ENCODE measurements at places on chromosomes 5 and 9.

GRCh38 chr9:14353222-14354056 is 39.5 kb upstream of the NFIB start:
- peak; percentile 51 for DNase-seq

DNA sequence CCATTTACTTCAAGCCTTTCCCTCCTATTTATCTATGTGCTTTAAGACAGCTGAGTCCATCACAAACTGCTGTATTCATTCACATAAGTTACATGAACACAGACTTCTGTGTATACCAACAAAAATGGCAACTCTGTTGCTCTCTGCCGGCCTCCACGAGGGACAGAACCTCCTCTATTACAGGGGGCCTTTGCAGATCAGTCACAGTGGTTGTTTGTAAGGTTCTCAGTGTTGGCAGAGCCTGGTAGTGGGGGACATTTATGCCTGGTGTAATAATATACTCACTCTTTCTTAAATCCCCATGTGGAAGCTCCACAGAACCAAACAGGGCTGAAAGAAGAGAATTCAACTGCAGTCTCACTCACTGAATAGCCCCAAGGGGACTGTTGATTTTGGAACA is 76.5 kb downstream of the SLC1A1 start:
- no peak for DNase-seq

- no peak for DNase-seq
Observed at GRCh38 chr5:16740811-16741392, 124.1 kb upstream of the RETREG1 start.

DNA sequence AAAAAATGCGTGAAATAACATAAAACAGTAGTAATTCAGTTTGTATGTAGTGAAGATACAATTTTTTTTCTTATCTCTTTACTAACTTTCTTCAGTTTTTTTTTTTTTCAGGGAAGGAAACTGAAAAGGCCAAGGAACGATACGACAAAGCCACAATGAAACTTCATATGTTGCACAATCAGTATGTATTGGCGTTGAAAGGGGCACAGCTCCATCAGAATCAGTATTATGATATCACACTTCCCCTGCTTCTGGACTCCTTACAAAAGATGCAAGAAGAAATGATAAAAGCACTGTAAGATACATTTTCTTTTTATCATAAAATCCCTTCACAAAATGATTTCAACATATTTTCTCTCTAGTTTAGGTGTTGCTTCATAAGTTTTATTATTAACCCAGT is 120.0 kb downstream of the FER start:
- DNase-seq = no peak

GRCh38 chr5:50963971-50964745 is 297.7 kb downstream of the PARP8 start:
- DNase-seq = no peak

GRCh38 chr9:32930486-32930885 is 70.9 kb downstream of the APTX start:
- no peak for DNase-seq

DNA sequence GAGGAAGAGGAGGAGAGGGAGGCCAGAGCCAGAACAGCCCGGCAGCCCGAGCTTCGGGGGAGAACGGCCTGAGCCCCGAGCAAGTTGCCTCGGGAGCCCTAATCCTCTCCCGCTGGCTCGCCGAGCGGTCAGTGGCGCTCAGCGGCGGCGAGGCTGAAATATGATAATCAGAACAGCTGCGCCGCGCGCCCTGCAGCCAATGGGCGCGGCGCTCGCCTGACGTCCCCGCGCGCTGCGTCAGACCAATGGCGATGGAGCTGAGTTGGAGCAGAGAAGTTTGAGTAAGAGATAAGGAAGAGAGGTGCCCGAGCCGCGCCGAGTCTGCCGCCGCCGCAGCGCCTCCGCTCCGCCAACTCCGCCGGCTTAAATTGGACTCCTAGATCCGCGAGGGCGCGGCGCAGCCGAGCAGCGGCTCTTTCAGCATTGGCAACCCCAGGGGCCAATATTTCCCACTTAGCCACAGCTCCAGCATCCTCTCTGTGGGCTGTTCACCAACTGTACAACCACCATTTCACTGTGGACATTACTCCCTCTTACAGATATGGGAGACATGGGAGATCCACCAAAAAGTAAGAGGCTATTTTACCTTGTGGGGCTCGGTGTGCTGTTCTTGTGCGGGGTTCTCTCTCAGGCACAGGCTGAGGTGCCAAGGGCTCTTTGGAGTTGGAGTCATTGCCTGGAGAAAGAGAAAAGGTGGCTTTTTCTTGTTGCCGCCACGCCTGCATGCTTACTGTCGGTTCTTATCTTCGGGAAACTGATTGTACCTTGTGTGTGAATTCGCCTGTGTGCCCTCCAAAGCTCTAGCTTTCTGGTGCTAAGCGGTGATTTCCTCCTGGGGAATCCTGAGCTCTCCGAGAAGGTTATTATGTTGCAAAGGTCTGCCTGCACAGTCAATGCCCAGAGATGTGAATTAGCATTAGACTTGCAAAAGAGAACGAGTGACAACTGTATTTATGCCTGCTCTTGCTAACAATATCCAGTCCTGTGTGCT is at the start of gene ISL1:
Gene ISL1 (plus strand): TSS at position 318 of the 991 bp plus-strand sequence. CDS start 224 bp downstream, at position 542.
- DNase-seq = no peak

DNA sequence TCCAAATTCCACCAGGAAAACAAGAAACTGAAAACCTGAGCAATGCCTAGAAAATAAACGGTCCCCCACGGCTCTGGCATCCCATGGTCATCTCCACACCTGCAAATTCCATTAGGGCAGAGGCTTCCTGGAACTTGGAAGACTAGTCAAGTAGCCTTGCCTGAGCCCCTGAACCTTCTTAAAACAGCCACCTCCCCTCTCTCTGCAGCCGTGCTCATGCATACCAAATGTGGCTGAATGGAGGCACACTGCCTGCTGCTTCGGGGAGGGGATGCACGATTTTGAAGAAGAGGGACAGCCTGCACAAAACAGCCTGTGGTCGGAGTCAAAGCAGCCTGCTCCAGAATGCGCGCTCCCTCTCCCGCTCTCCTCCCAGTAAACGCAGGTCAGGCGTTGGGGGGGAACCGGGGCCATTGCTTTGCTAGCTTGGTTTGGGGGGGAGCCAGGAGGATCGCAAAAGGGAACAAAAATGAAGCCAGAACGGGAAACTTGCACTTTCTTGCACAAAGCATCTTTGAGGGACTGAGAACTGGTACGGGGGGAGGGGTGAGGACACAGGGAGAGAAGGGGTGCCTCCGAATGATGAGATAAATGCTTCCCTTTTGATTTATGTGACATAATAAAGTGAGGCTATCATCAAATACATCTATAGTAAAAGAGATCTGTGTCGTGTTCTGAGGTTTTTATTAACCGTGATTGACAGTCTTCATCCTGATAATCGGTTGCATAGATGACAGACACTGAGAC is at the start of gene TRPM3:
Gene TRPM3 (minus strand): TSS at position 347 of the 747 bp plus-strand sequence. CDS start 267 bp downstream, at position 80.
- DNase-seq = no peak

DNA sequence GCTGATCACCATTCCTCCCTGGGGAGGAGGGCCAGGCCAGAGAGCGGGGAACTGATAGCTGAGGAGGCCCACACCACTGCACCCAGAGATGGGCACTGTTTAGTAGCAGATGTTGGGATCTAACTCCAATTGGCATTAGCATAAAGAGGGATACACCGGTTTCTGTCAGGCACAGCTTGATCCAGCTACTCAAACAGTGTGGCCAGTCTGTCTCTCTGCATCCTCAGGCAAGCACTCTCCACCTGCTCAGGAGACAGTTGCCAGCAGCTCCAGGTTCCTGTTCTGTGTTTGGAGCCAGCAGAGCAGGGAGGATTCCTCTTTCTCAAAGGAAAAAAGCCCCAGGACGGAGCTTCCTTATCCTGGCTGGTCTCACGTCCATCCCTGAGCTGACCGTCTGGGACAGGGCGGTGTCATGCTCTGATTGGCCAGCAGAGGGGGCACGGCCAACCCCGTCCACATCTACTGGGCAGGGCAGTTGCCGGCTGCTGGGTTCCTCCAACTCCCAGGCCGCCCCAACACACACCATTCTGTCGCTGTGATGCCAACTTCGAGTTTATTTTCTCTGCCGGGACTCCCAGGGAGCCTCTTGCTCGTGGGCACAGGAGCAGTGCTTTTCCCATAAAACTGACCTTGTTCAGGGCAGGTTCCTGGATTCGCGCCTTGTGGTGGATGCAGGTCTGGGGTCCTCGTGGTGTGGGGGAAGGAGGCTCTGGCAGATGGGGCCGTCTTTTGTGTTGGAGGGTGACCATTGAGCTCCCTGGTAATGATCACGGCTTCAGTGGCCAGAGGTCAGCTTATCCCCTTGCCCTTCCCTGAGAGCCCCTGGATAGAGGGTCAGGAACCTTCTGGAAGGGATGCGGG is 47.9 kb downstream of the COL5A1 start:
- peak; percentile 69 for DNase-seq

DNA sequence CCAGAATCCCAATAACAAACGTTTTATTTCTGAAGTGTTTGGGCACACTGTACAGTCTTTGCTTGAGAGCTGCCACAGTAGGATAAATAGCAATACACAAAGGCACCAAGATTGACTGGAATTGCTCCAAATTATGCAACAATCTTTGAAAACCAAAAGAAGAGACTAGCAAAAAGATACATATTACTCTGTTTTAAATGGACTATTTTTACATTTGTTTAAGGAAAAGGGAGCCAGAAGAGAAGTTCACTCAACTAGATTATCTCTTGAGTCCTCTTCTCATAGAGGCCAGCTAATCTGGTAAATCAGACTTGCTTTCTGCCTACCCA is 385.0 kb upstream of the SLC30A5 start:
- no peak for DNase-seq

GRCh38 chr5:35041261-35041660 is 6.5 kb downstream of the AGXT2 start:
- no peak for DNase-seq

DNA sequence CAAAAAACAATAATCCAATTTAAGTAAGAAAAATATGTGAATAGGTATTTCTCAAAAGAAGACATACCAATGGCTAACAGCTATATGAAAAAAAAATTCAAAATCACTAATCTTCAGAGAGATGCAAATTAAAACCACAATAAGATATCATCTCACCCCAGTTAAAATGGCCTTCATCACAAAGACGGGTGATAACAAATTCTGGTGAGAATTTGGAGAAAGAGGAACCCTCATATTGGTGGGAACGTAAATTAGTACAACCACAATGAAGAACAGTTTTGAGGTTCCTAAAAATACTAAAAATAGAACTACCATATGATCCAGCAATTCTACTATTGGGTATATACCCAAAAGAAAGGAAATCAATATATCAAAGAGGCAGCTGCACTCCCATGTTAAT is 94.3 kb downstream of the TMEM167A start:
- DNase-seq = no peak

DNA sequence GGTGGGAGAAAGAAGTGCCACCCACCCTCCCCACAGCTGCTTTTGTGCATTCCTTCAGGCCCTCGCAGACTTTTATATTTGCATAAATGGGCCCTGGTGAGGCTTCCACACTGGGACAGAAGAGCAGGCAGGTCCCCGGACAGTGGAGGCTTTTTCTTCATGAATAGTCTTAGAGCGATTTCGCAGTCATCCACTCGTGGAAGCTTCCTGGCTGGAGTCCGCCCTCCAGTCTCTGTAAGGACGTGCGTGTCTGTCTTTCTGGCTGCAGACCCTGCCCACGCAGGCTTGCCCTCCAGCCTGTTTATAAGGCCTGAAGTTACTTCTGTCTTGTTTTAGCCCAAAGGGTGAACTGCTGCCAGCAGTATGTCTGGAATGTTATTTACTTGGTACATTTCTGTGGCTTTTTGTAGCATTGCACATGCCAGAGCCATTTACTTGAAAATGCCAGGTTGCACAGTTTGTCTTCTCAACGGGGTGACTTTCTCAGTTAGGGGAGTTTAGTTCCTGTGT is 195.7 kb downstream of the AOPEP start:
- peak; percentile 95 for DNase-seq

GRCh38 chr9:111957856-111958631 is 61.4 kb downstream of the UGCG start:
- peak; percentile 77 for DNase-seq

GRCh38 chr5:38535248-38535750 is 21.1 kb downstream of the LIFR start:
- DNase-seq = no peak

GRCh38 chr5:120684749-120685415 is 220.8 kb downstream of the PRR16 start:
- DNase-seq = no peak

- peak; percentile 29 for DNase-seq
Observed at GRCh38 chr5:169126481-169127021, 174.4 kb downstream of the SLIT3 start.

DNA sequence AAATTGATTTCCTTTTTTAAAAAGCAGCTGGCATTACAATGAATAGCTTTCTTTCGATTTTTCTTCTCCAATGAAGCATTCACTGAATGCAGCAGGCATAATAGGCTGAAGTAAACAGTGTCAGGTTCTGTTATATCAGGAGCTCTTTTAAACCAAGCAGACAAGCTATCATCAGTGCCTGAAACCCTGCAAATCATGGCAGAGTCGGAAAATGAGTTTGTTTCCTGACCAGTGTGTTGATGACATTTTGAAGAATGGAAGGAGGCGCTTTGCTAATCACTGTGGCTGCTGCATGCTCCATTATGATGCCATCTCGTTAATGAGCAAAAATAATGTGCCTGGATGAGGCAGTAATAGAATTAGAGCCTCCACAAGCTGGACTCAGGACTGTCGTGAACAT is 284.5 kb downstream of the ZNF608 start:
- no peak for DNase-seq

GRCh38 chr5:14343376-14343775 is 200.2 kb downstream of the TRIO start:
- no peak for DNase-seq

DNA sequence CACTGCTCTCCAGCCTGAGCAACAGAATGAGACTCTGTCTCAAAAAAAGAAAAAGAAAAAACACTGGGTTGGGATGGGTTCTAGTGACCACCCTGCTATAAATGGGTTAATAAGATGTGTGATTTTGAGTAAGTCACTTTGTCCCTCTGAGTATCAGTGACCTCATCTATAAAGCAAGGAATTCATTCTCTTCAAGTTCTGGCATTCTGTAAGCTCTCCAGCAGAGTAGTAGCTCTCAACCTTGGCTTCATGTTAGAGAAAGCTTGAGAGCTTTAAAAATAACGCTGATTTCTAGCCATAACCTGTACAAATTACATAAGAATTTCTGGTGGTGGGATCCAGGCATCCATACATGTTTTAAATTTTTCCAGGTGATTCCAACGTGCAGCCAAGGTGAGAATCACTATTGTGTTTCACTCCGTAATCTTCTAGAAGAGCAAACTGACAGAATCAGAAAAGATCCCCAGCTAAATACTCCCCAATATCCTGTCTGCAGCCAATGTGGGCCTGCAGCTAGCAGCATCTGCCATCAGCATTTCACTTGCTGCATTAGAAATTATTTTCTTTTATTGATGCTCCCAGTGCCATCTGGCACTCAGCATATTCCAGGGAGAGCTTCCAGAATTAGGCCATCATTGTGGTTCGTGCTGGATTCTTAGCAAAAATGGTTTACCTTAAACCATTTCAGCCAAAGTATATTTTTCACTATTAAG is 109.4 kb downstream of the FEM1C start:
- DNase-seq = no peak

- no peak for DNase-seq
Observed at GRCh38 chr5:138692370-138692769, 60.9 kb upstream of the CTNNA1 start.

- no peak for DNase-seq
Observed at GRCh38 chr5:109898269-109899162, 208.8 kb downstream of the MAN2A1 start.

GRCh38 chr9:110179734-110180133 is 28.2 kb downstream of the C9orf152 start:
- DNase-seq = peak; percentile 74

- peak; percentile 99 for DNase-seq
Observed at GRCh38 chr5:121968910-121969607, 7.3 kb downstream of the SRFBP1 start.

GRCh38 chr9:122071715-122072114 is 21.4 kb downstream of the TTLL11 start:
- DNase-seq = no peak

All from A172 (cell line).